ENCODE measurements at places on chromosomes 2 and 18.

DNA sequence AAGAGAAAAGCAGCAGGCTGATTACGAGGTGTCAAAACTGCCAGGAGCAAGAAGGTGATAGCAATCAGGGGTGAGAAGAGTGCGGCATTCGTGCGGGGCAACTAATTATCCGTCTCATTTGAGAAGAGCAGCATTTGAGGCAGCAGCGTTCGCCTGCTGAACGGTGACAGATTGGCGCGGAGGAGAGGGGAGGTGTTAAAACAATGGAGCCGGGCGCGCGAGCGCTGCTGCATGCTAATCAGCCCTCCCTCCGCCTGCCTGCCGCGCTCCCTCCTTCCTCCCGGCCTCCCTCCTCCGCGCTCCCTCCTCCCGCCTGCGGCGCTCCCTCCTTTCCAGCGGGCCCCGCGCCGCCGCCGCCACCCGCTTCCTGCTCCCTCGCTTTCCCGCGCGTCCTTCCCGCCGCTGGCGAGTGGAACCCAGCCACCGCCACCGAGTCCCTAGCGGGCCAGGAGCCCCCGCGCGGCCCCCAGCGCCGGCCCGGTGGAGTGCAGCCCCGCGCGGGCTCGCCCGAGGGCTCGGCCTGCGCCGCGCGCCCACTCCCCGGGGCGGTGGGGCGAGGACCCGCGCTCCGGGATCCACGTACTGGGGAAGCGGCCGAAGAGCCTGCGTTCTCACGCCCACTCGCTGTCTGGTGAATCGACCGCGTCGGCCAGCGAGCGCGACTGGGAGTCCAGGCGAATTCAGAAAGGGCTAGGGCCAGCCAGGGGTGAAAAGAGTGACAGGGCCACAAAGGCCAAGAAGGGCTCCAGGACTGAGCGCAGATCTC is 69.5 kb upstream of the PSMD14 start:
- no peak for DNase-seq

DNA sequence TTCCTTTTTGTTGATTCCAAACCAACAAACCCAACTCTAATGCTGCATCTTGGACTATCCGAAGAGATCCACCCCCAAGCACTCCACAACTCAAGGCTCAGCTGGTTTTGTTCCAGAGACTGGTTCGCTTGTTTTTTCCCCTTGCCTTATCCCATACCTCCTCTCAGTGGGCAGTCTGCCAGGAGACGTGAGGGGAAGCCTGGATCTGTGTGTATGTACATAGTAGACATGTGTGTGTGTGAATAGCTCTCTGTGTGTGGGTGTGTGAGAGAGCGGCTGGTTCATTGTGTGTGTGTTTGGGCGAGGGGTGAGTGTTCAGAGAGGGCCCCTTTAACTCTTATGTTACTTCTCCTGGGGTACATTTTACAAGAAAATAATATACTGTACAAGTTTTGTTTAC is 94.4 kb downstream of the NRP2 start:
- no peak for DNase-seq

- DNase-seq, result no peak
These were observed 1.8 kb upstream of the GALNT5 start for GRCh38 chr2:157255746-157256145.

DNA sequence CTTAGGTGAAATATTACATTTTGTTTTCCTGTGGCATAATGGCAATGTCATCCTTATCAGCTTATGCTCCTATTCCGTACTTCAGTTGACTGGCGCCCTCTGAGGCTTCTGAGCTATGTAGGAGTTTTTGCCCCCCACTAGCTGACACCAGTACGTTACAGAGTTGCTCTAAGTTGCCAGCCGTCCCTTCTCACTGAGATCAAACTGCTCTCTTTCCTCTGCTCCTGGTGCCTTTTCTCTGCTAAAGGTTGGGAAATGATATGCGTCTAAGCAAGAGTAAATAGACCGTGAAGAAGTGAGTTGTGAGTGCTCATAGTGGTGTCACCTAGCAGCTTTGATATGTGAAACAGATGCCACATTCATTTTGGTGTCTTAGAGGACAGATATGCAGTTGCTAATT is 99.2 kb downstream of the RAPGEF4 start:
- DNase-seq, result no peak

DNA sequence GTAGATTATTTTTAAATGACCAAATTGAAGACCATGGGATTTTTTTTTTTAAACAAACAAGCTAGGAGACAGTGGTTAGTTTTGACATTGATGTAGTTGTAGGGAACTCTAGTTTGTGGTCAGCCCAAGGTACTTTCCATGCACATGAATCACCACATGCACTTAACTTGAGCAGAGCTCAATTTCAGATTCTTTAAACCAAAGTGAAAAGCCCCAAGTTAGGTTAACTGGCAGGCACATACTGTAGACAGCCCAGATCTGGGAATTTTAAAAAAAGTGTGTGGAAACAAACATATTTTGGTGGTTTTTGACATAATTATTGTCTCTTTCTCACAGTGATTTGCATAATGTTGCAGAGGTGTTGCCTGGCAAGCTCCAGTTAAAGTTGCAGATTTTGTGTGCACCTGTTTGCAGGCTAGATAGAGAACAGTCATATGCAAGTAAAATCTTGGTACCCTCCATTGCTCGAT is 88.4 kb downstream of the BCL2L11 start:
- peak; percentile 60 for DNase-seq
